ENCODE measurements at places on chromosomes 1 and 21. TPM values are rescaled to one million over a fixed set of nuclear protein-coding genes. Genes with fewer than 3 reads are reported as not detected.

DNA sequence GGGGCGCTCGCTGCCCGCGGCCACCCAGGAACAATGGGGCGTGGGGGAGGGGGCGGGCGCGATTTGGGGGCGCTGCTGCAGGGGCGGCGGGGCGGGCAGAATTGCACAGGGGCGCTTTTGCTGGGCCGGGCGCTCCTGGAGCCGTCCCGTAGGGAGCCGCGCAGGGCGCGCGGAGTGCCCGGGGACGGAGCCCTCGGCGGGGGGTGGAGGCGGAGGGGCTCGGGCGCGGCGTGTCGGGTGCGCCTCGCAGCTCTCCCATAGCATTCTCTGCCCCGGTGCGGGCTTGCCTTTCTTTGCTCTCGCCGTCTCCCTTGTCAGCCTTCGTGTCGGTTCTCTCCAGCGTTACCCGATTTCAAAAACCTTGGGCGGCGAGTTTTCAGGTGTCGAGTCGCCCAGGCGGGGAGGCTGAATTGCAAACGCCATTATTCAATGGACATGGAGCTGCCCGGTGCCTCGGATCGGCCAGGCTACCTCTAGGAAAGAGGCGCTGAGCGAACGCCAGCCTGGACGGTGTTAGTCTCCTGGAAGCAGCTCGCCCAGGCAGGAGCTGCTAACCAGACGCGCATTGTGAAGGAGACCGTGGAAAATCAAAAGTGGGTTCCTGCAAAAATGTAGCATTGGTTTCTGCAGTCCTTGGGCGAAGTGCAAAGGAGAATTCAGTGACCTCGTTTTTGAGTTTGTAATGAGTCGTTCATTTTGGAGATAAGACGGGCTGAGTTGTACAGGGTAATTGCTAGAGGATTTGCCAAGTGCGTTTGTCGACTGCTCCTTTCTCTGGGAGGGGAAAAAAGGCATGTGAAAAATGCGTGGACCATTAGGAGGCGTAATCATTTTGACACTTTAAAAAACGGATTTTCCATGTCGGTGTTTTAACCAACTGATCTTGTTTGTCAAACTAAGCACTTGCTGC lies 626 bp downstream of the CXADR start:
- H3K27me3 ChIP-seq, result no peaks in the 10 kb centered on the region
- H3K27ac ChIP-seq, result peak overlapping the region; percentile 79
- peaks cover 35% of the 10 kb centered on the region for H3K4me1 ChIP-seq
- H3K4me3 ChIP-seq, result peak overlapping the region; percentile 74

Gene RAB42
- 22.5 TPM for total RNA-seq

- H3K36me3 ChIP-seq, result no peaks in the 10 kb centered on the region
- no peaks in the 10 kb centered on the region for H3K4me1 ChIP-seq
- H3K4me3 ChIP-seq, result no peak overlapping the region
- no peak overlapping the region for H3K27ac ChIP-seq
Observed at GRCh38 chr1:92822879-92823278, 9.0 kb upstream of the RPL5 start.

Gene TRAF5
- total RNA-seq, result 17.8 TPM

Gene ZMYND12
- total RNA-seq, result 0.58 TPM

GRCh38 chr1:201653883-201654282 lies 115.0 kb downstream of the NAV1 start:
- no peak overlapping the region for H3K4me3 ChIP-seq
- H3K4me1 ChIP-seq, result peaks cover 39% of the 10 kb centered on the region
- peaks cover 22% of the 10 kb centered on the region for H3K27me3 ChIP-seq
- H3K36me3 ChIP-seq, result no peaks in the 10 kb centered on the region
- no peak for DNase-seq

- H3K4me3 ChIP-seq, result no peak overlapping the region
- no peak for DNase-seq
- H3K27ac ChIP-seq, result no peak overlapping the region
- no peaks in the 10 kb centered on the region for H3K27me3 ChIP-seq
- H3K36me3 ChIP-seq, result no peaks in the 10 kb centered on the region
- H3K4me1 ChIP-seq, result no peaks in the 10 kb centered on the region
Observed at GRCh38 chr1:16091296-16091695, 17.8 kb upstream of the FAM131C start.

Data from GM23338 (cell line).